ENCODE measurements at places on chromosomes 6 and 20.

DNA sequence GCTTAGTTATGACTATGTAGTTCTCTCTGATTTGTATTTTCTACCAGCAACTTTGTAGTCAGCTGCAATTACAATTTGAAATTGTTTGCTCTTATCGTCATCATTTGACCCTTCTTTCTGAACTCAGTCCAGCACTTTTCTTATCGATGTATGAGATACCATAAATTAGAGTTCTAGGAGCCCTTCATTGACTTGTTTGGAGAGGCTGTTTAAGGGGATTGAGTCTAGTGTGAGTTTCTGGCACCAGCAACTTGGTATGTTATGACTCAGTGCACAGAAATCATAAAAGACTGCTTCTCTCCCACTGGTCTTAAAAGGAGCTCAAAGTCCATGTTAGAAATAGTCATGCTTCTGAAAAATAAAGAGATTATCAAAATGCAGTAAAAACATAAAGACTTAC is 190.3 kb downstream of the TENT5A start:
- DNase-seq, result no peak

DNA sequence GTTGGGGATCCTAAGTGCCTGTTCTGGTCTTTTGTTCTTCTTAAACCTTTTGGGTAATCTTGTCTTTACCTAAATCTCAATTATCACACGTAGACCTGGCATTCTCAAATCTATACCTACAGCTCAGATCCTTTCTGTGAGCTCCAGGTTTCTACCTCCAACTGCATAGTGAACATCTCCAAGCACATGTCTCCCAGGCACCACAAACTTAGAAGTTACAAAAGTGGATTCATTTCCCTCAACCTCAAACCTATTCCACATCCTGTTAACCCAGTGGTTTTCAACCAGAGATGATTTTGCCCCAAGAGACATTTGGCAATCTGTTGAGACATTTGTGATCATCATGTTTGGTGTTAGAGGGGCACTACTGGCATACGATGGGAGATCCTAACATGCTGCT is 183.5 kb downstream of the TENT5A start:
- no peak for DNase-seq

DNA sequence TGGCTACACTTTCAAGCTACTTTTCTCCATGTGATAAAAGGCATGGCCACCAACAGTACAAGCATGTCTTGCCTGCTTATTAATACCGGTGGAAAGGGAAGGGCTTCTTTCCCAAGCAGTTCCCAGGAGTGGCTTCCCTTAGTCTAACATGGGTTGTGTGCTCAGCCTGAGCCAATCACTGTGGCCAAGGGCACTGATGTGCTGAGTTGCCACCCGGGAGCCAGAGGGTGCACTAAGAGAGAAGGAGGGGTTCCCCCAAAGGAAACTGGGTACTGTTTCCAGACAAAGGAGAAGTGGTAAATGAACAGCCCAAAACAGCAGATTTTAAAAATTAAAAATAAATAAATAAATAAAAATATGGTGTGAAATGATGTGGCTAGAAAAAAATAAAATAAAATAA is 68.5 kb downstream of the BANF2 start:
- DNase-seq, result no peak

GRCh38 chr6:150548330-150548729 is 51.4 kb upstream of the PLEKHG1 start:
- no peak for DNase-seq

DNA sequence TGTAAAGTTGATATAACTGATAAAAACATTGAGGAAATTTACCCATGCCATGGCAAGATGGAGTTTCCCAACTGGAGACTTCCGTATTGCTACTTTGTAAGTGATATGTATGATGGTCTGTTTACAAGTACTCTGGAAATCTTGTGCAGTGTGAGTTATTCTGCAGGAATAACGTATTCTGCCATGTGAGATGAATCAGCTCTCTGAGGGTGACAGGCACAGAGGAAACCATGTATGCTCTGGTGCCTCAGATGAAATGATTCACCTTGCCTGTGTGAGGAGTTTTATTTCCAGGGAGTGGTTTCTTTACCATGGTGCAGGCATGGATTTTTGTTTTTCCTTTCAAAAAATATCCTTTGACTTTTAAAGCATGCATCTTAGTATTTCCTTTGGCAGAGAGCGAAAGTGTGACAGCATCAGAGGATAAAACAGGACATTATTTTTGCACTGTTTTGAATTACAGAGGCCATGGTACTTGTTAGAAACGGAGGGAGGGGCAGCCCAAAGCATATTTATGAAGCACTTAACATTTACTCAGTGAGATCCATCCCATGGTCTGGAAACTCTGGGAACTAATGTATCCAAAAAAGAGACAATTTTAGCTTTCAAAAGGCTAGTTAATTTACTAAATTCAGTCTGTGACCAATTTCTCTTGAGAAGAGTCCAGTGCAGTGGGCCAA is 36.0 kb upstream of the MTRF1L start:
- no peak for DNase-seq
